ENCODE measurements at places on chromosomes 1 and 21. TPM values are rescaled to one million over a fixed set of nuclear protein-coding genes. Genes with fewer than 3 reads are reported as not detected.

Gene C1orf167
- not detected for total RNA-seq

Gene GLMP
- total RNA-seq, result 42.9 TPM

Gene PAQR6
- 4.6 TPM for total RNA-seq

Gene PCP4
- not detected for total RNA-seq

Gene TDRD5
- 0.03 TPM for total RNA-seq

Gene SLC44A5
- 0.05 TPM for total RNA-seq

Gene AURKAIP1
- total RNA-seq, result 107 TPM

Gene ZNF695
- 2.5 TPM for total RNA-seq

Gene TNFRSF14
- 0.16 TPM for total RNA-seq

Gene BMP8A
- 0.07 TPM for total RNA-seq

Gene SLC26A9
- total RNA-seq, result 0.08 TPM

All from A549 treated with AZD2906 at 1 μM for 4 hours (cell line).